Subcutaneous preadipocyte (primary cell): ENCODE measurements at places on chromosomes 5 and 9. TPM values are rescaled to one million over a fixed set of nuclear protein-coding genes. Genes with fewer than 3 reads are reported as not detected.

Gene ZDHHC21
- total RNA-seq = 7.0 and 8.4 TPM in 2 replicates

Gene N4BP3
- total RNA-seq = under 0.01 TPM in 2 replicates

Gene WNT8A
- not detected in 2 replicates for total RNA-seq

Gene PKD2L2
- not detected in 2 replicates for total RNA-seq

Gene NEURL1B
- total RNA-seq = 0.20 and 0.37 TPM in 2 replicates

Gene COL23A1
- total RNA-seq = under 0.01 TPM in 1 of 2 replicates, not detected in the other

Gene FBN2
- total RNA-seq = 32.0 and 96.6 TPM in 2 replicates

Gene KIF24
- total RNA-seq = 3.3 and 6.5 TPM in 2 replicates

Gene UGT3A1
- not detected in 2 replicates for total RNA-seq

Gene PTGER4
- total RNA-seq = 4.8 and 33.8 TPM in 2 replicates

Gene CDC25C
- total RNA-seq = 6.2 and 11.9 TPM in 2 replicates

Gene SPATA31D4
- not detected in 2 replicates for total RNA-seq

Gene COL5A1
- total RNA-seq = 56.7 and 79.7 TPM in 2 replicates

Gene CRAT
- 67.1 and 81.9 TPM in 2 replicates for total RNA-seq

Gene EQTN
- total RNA-seq = not detected in 2 replicates

Gene PCDHGA2
- 1.4 and 1.5 TPM in 2 replicates for total RNA-seq

Gene MTRR
- total RNA-seq = 45.9 TPM in 2 replicates

Gene IRX2
- total RNA-seq = 9.6 and 16.0 TPM in 2 replicates

Gene TEX48
- not detected in 2 replicates for total RNA-seq

Gene ORM2
- total RNA-seq = not detected in 2 replicates

Gene SNX18
- 35.3 and 42.2 TPM in 2 replicates for total RNA-seq

Gene TSLP
- total RNA-seq = 4.1 and 5.1 TPM in 2 replicates

Gene SHISAL2B
- not detected in 2 replicates for total RNA-seq

Gene NME5
- 1.2 and 3.3 TPM in 2 replicates for total RNA-seq

Gene C5orf46
- not detected in 2 replicates for total RNA-seq

Gene GZMA
- total RNA-seq = not detected in 2 replicates

Gene TMEFF1
- total RNA-seq = under 0.01 and 0.78 TPM in 2 replicates

Gene MOB3B
- under 0.01 TPM in 2 replicates for total RNA-seq

Gene INSL6
- not detected in 2 replicates for total RNA-seq

Gene GRM6
- total RNA-seq = not detected in 2 replicates

Gene SLC38A9
- 29.8 and 40.9 TPM in 2 replicates for total RNA-seq

Gene STING1
- total RNA-seq = 18.7 and 23.9 TPM in 2 replicates

Gene CATSPER3
- total RNA-seq = under 0.01 TPM in 1 of 2 replicates, not detected in the other

Gene TAF11L5
- total RNA-seq = not detected in 2 replicates

Gene SLC27A6
- under 0.01 and 0.37 TPM in 2 replicates for total RNA-seq

Gene IRX1
- total RNA-seq = 9.0 and 9.6 TPM in 2 replicates

Gene PDLIM4
- 33.6 and 62.1 TPM in 2 replicates for total RNA-seq
